Activated CD4-positive, CD25-positive, alpha-beta regulatory T cell (primary cell): ENCODE measurements at places on chromosomes 3 and 15.

DNA sequence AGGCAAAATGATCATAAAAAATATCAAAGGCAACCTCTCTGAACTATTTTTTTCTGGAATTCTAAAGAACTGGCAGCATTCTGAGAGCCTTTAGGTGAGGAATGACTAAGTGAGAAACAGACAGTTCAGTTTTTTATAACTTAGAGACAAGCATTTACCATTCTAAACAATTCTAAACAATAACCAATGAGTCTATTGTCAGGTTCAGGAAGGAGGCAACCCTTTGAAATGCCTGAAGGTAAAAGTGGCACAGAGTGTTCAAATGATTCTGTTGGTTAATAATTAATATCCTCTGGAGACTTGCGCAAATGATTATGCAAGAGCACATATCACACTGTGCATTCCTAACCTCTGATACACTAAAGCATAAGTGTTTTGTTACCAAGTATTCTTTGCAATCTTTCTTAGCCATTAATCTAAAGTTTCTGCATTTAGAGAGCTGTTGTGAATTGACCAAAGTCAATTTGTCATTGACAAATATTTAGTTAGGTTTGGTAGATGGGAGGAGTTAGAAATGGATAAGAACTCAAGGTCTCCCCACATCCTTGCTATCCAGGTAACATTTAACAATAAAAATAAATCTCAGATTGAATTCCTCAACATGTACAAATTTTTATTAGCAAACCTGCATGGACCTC lies 9.2 kb upstream of the TGFBR2 start:
- no peak for DNase-seq

- DNase-seq = no peak
These were observed 190.5 kb upstream of the NECTIN3 start for GRCh38 chr3:110881069-110881468.

DNA sequence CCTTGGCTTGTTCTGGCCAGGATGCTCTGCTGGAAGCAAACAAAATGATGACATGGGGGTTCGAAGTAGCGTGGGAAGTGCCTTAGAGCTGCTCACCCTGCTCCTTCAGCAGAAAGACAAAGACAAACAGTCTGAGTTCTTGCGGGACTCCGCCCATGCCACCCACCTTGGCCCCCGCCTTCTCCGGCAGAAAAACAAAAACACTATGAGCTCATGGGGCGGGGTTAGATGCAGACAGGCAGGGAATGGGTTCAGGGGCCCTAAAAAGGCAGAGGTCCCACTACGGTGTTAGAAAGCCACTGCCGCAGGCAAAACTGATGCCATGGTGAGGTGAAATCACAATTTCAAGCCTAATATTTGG lies 9.7 kb upstream of the NCKIPSD start:
- DNase-seq = no peak

DNA sequence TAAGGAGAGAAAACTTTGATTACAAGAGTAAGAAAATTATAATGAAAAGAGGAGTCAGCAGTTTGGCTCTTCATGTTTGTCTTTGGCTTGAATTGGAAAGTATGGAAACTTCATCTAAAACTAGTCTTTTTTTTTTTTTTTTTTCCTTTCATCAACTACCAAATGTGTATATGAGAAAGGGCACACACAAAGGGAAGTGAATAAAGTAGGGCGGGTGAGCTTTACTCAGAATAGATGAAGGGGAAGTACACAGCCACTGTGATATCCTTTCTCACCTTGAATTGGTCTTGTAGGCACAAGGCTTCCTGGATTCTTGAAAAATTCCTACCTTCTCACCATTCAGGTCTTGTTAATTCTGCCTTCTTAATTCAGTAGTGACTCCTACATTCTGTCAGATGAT lies 652.3 kb upstream of the KCNMB2 start:
- DNase-seq = no peak

GRCh38 chr3:134649106-134649705 lies 1.6 kb downstream of the KY start:
- no peak for DNase-seq

- no peak for DNase-seq
These were observed 44.0 kb downstream of the MESD start for GRCh38 chr15:80945605-80946004.

GRCh38 chr3:101144105-101144504 lies 150.9 kb upstream of the ABI3BP start:
- no peak for DNase-seq

GRCh38 chr15:88465633-88466224 lies 1.5 kb downstream of the MRPL46 start:
- DNase-seq = no peak

DNA sequence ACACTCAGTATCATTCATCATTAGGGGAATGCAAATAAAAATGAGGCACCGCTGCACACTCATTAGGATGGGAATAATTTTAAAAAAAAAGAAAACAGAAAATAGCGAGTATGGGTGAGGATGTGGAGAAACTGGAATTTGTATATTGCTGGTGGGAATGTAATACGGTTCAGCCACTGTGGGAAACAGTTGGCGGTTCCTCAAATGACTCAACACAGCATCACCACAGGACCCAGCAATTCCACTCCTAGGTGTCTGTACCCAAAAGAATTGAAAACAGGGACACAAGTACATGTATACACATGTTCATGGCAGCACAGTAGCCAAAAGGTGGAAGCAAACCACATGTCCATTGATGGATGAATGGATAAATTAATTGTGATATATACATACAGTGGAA lies 35.2 kb upstream of the RFTN1 start:
- no peak for DNase-seq

DNA sequence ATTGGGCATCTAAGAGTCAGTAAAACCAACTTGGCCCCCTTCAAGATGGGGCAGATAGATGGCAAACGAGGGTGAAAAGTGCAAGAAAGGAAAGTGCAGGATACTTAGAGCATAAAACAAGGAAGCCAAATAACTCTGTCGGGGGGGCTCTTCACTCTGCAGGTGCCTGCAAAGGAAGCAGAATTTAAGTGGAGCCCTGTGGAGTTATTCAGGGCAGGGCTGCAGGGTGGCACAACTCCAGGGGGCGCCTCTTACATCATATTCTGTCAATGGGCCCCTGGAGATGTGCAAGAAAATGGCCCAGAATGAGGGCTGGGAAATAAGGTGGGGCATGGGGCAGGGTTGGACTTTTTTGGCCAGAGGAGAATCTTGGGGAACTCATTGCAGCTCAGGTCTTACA lies 69.7 kb downstream of the CD47 start:
- DNase-seq = no peak

- peak; percentile 31 for DNase-seq
These were observed 1.5 kb upstream of the RBM15B start for GRCh38 chr3:51389423-51390183.

- DNase-seq = no peak
These were observed 2.2 kb upstream of the HES1 start for GRCh38 chr3:194133661-194134230.

DNA sequence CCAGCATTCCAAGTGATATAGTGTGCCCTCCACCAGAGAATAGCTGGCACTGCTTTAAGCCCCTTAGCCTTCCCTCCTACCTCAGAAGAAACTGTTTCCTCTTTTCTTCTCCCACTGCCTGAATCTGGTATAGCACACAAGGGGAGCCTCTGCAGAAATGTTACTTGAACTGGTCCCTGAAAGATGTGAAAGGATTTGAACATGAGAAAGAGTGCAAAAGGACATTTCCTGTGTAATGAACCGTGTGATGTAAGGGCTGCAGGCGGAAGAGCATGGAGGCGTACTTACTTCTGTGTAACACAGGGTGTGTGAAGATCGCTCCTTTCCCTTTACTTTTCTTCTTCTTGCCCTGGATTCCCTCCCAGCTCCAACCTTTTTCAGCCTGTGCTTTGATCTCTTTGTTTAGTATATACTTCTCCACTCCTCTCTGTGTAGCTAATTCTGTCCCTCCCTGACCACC lies 8.4 kb downstream of the TMOD3 start:
- DNase-seq = no peak

DNA sequence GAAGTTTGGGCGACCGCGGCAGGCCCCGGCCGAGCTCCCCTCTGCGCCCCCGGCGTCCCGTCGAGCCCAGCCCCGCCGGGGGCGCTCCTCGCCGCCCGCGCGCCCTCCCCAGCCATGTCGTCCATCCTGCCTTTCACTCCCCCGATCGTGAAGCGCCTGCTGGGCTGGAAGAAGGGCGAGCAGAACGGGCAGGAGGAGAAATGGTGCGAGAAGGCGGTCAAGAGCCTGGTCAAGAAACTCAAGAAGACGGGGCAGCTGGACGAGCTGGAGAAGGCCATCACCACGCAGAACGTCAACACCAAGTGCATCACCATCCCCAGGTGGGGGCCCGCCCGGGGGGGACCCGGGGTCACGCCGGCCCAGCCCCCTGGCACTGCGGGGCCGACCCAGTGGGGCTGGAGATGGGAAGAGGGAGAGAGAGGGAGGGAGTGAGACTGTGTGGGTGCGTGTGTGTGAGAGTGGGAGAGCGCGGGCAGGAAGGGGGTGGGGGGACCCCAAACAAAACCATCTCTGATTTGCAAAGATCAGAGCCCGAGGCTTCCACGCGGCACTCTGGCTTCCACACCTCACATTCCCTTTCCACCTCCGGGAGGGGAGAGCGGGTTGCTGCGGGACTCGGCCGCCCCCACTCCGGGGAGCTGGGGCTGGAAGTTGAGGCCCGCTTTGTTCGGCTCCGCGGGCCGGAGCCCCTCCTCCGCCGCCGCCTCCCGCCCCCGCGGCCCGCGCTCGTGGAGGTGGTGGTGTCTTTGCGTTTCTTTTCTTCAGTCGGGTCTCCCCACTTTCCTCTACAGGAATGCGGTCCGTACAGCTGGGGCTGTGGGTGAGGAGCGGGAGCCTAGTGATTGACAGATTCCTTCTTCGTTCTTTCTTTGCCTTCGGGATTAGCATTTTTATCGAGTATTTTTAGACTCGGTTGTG lies 898 bp downstream of the SMAD3 start:
- DNase-seq = no peak

GRCh38 chr3:170907637-170908234 lies 701 bp downstream of the EIF5A2 start:
- DNase-seq = no peak

GRCh38 chr3:187104342-187104741 lies 35.0 kb downstream of the RPL39L start:
- no peak for DNase-seq

DNA sequence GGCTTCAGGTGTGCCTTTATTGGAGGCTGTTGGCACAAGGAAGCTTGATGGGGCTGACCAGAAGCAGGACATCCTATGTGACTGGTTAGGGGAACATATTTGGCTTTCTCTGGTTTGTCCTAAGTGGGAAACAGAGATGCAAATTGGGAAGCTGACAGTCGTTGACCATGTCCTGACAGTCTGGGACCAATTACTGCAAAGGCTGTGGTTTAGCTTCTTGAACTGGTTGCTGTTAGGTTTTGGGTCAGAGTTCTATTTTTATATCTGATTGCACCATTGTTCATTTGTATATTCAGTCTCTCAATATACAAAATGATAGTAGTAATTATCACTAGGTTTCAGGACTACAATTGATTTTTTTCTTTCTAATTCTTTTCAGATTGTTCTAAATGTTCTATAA lies 36.8 kb downstream of the SNTN start:
- no peak for DNase-seq

DNA sequence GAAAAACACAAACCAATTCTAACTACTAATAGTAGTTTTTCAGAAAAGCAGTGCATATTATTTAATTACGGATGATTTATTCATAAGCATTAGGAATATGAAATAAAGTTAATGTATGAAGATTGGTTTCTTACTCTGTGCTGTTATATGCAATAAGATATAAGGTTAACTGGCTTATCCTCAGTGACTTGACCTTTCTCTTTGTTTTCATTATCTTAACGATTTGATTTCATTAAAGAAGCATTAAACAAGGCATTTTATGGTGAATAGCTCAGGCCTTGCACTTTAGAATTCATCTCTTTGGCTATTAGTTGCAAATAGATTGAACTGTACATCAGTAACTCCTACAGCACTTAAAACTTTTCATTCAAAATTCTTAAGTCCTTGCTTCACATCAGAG lies 28.9 kb downstream of the RAP2B start:
- no peak for DNase-seq

GRCh38 chr3:173513123-173513522 lies 115.6 kb downstream of the NLGN1 start:
- no peak for DNase-seq

- DNase-seq = no peak
These were observed 25.4 kb downstream of the CACNA2D2 start for GRCh38 chr3:50478051-50478450.

GRCh38 chr3:62119139-62119538 lies 254.2 kb downstream of the FEZF2 start:
- DNase-seq = no peak

- DNase-seq = no peak
These were observed 17.1 kb upstream of the ABTB1 start for GRCh38 chr3:127655641-127656040.

GRCh38 chr15:57806003-57806402 lies 99.5 kb downstream of the POLR2M start:
- DNase-seq = no peak

DNA sequence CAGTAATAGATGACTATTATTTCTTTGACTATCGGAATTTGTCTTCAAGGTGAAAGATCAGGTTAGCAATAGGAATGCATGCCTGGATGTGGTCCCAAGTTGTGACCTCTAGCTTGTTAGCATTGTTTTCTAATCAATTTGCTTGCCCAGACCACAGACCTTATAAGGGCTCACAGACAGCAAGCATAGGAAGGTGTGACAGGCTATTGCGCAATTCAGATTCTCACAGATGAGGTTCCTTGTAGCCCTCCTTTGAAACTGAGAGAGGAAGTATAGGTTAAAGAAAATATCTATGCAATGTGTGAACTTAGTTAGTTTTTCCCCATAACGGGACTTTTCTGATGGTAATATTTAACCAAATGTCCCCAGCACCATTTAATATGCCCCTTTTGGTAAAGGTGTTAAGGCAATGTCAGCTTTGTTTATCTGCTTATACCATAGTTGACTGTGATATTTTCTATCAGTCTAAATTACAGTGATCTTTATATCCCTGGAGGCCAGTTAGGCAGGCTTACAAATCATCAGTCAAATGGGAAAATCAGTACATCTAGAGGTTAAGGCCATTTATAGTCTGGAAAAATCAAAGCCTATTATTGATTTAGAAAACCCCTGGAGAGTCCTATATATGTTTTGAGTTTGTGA lies 168.1 kb upstream of the MBNL1 start:
- DNase-seq = no peak

GRCh38 chr3:16809993-16810392 lies 74.8 kb upstream of the PLCL2 start:
- no peak for DNase-seq

- DNase-seq = no peak
These were observed 70.3 kb downstream of the MYLK start for GRCh38 chr3:123813876-123814275.

- no peak for DNase-seq
These were observed 94.5 kb upstream of the DLG1 start for GRCh38 chr3:197392961-197393360.

DNA sequence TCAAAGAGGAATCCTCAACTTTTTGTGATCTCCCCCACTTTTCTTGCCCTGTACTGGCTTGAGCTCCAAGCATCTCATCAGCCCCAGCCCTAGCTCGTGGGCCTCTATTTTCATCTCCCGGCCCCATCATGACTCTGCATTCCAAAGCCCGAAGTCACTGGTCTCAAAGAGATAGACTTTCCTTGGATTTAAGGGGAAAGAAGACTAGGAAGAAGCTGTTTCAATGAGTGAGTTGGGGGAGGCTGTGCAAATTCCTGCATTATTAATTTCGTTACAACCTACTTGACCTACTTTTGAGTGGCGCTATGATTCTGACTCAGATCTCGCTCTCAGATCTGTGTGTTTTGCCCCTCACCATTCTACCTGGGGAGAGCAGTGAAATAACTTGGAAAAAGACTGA lies 266.6 kb upstream of the TBL1XR1 start:
- DNase-seq = no peak
